HFFc6 (cell line): ENCODE measurements at places on chromosomes 6 and 20.

- DNase-seq, result no peak
These were observed 4.9 kb upstream of the PTGIS start for GRCh38 chr20:49572857-49573256.

GRCh38 chr6:16669227-16669626 is 92.0 kb downstream of the ATXN1 start:
- DNase-seq, result peak; percentile 44

- DNase-seq, result no peak
These were observed 110.3 kb downstream of the CHD6 start for GRCh38 chr20:41507851-41508250.

DNA sequence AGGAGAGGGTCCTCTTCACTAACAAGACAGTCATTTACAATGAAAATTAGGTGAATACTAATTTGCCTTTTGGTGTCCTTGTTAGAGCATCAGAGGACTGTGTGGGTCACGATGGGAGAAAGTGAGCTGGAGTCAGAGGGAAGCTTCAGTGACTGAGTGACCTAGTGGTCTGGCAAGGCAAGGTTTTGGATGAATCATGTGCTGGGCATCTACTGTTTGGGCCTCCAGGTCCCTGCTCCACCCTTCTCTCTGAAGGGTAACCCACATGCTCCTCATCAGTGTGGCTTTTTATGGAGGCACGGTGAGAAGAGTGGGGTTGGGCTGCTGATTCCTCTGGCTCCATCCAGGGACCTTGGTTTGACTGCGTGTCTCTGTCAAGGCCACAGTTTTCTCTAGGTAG is 60.5 kb upstream of the EXOC2 start:
- DNase-seq, result no peak

- DNase-seq, result no peak
These were observed 22.2 kb downstream of the PGBD1 start for GRCh38 chr6:28303570-28303969.

GRCh38 chr20:63737945-63738686 is 1.5 kb upstream of the SLC2A4RG start:
- DNase-seq, result no peak

DNA sequence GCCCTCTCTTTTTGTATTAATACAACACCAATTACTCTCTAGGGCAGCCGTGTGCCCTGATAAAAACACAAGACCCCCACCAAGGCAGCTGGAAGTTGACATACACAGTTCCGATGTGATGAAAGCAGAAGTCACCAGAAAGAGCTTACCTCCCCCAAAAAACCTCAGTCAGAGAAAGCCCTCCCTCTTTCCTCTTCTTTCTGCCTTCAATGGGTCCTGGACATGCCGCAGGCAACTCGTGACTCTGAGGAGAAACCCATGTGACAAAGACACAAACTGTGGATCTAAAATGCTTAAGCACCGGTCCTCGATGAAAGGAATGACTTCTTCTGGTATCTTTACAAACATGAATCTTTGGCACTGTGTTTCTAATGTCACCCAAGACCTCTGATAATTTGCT is 117.7 kb upstream of the CCDC28A start:
- DNase-seq, result no peak

DNA sequence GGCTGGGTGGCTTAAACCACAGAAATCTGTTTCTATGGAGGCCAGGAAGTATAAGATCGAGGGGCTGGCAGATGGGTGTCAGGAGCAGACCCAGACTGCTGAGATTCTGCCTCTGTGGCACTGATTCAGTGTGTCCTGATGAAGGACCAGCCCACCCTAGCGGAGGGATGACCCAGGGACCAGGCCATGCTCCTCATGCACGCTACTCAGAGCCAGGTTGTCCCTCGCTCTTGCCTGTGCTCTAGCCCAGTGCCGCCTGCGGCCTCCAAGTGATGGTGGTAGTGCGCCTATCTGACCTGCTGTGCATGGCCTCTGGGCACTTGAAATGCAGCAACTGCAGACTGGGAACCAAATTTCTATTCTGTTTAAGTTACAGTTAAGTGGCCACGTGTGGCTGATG is 13.1 kb upstream of the APMAP start:
- no peak for DNase-seq
